Body of pancreas (tissue), 4 donors: ENCODE measurements at places on chromosomes 7 and 10.
A peak's percentile ranks its signal among the peaks of the same experiment; 100 is the strongest.

DNA sequence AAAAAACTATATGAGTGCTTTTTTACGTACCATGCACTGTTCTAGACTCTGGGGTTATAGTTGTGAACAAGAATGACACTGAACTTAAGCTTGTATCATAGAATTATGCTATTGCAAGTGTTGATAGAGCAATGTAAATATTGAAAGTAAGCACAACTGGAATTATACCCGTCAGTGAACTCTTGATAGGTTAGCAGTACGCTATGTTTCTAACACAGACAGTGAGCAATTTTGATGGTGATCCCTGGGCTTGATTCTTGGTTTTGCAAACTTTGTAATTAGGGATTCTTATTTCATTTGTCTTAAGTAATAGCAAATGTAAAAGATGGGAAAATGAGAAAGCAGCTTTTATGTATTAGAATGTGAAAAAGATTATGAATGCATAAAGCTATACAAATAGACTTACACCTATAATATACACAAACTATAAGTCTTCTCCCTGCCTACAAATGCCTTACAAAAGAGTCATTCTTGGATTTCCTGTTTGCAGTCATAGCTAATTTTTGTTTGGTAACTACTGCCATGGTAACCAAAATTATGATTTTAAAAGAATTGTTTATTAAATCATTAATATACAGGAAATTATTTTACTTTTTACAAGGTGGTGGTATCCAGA is 6.7 kb downstream of the TES start:
- H3K36me3 ChIP-seq: no peaks in the 10 kb centered on the region
- H3K27ac ChIP-seq: peak overlapping the region; percentile 14
- no peak for DNase-seq
- no peak overlapping the region for H3K4me3 ChIP-seq

DNA sequence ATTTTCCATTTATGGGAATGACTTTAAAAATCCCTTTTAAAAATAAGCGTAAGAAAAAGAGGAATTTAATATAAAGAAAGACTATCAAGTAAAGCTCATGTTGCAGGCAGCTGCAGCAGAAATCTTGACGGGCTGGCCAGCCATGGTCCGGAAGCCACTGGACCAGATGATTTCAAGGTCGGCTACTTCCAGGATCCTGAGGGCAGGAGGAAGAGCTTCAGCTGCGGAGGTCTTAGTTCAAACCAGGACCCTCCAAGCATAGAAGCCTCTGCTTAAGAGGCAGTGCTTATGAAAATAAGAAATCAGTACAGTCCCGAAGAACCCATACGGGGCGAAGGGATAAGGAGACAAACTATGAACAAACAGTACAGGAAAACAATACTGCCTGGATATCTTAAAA is 220.2 kb upstream of the CELF2 start:
- no peak overlapping the region for H3K4me3 ChIP-seq
- no peaks in the 10 kb centered on the region for H3K4me1 ChIP-seq
- no peaks in the 10 kb centered on the region for H3K36me3 ChIP-seq
- no peaks in the 10 kb centered on the region for H3K27me3 ChIP-seq
- H3K27ac ChIP-seq: no peak overlapping the region
- no peak for DNase-seq

DNA sequence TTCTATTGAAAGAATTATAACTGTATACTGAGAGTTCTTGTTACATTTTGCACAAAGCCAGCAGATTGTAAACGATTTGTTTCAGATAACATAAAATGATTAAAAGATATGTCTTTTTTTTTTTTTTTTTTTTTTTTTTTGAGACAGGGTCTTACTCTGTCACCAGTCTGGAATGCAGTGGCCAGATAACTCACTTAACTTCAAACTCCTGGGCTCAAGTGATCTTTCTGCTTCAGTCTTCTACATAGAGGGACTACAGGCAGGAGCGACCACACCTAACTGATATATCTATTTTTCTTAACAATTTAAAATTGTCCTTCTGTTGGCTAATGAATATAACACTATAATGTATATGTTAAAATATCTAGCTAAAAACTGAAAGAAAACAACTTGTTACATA is 317.3 kb upstream of the CACNA2D1 start:
- H3K27ac ChIP-seq: no peak overlapping the region
- no peak for DNase-seq
- no peak overlapping the region for H3K4me3 ChIP-seq
- H3K27me3 ChIP-seq: no peaks in the 10 kb centered on the region
- H3K4me1 ChIP-seq: no peaks in the 10 kb centered on the region

DNA sequence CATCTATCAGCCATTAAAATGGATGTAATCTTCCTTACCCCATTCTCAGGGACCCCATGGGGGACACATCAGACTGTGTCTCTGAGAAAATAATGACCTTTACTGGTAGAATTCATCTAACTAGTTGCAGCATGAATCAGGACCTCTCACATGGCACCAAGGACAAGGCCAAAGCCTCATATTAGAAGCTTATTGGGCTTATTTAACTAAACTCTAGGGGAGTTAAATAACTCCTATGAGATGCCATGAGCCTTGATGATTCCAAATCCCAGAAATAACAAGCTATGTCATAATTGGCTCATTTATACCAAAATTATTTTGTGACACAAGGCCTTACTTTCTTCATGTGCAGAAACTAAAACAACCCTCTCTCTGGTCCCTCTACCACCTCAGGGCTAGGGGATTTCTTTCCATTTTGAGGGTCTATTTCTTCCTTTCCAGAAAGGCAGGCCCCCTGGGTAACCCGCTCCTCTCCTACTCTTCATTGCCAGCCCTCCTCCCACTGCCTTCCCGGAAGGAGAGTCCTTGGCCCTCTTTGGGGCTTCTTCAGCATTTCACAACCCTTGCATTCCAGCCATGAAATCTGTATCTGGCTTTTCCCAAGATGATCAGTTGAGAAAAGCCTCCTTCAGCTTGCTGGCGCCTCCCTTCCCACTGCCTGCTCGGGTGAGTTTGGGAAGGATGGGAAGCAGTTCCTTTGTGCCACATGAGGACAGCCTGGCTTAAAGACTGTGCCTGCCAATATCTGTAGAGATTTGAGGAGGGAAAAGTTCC is 41.8 kb upstream of the TRIM8 start:
- no peaks in the 10 kb centered on the region for H3K4me1 ChIP-seq
- peak overlapping the region; percentile 39 for H3K27ac ChIP-seq
- H3K4me3 ChIP-seq: no peak overlapping the region
- no peak for DNase-seq
- no peaks in the 10 kb centered on the region for H3K27me3 ChIP-seq
- peaks cover 6% of the 10 kb centered on the region for H3K36me3 ChIP-seq

DNA sequence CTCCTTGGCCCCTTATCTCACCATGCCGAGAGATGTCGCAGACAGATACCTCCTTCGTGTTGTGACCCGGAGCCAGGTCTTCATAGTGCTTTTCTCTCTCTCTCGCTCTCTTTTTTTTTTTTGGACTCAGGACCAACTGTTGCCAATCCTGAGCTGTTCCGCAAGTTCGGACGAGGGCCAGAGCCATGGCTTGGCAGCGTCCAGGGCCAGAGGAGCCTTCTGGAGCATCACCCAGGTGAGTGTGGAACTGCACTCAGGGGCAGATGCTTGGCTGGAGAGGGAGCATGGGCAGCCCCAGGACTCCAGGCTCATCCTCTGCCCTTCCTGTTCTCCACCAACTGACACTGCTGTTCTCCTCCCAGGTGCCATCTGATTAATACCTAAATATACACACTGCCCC is 7.8 kb downstream of the ZNF862 start:
- H3K27ac ChIP-seq: no peak overlapping the region
- H3K4me3 ChIP-seq: no peak overlapping the region
- H3K36me3 ChIP-seq: no peaks in the 10 kb centered on the region
- H3K4me1 ChIP-seq: no peaks in the 10 kb centered on the region
- DNase-seq: no peak

GRCh38 chr10:10642751-10643150 is 374.9 kb upstream of the CELF2 start:
- H3K27me3 ChIP-seq: no peaks in the 10 kb centered on the region
- H3K4me3 ChIP-seq: no peak overlapping the region
- peak; percentile 43 for DNase-seq
- H3K27ac ChIP-seq: no peak overlapping the region
- no peaks in the 10 kb centered on the region for H3K36me3 ChIP-seq

GRCh38 chr10:55820478-55820877 is 540.6 kb downstream of the ZWINT start:
- no peaks in the 10 kb centered on the region for H3K27me3 ChIP-seq
- no peaks in the 10 kb centered on the region for H3K4me1 ChIP-seq
- no peak overlapping the region for H3K4me3 ChIP-seq
- DNase-seq: no peak
- H3K27ac ChIP-seq: no peak overlapping the region

GRCh38 chr10:79133416-79133815 is 64.7 kb downstream of the ZMIZ1 start:
- H3K36me3 ChIP-seq: no peaks in the 10 kb centered on the region
- H3K27ac ChIP-seq: no peak overlapping the region
- no peak for DNase-seq
- H3K27me3 ChIP-seq: no peaks in the 10 kb centered on the region
- H3K4me1 ChIP-seq: peaks cover 67% of the 10 kb centered on the region
- H3K4me3 ChIP-seq: no peak overlapping the region

GRCh38 chr7:14071045-14071444 is 81.6 kb upstream of the ETV1 start:
- no peak for DNase-seq
- H3K27ac ChIP-seq: no peak overlapping the region
- H3K4me3 ChIP-seq: no peak overlapping the region
- H3K27me3 ChIP-seq: no peaks in the 10 kb centered on the region

DNA sequence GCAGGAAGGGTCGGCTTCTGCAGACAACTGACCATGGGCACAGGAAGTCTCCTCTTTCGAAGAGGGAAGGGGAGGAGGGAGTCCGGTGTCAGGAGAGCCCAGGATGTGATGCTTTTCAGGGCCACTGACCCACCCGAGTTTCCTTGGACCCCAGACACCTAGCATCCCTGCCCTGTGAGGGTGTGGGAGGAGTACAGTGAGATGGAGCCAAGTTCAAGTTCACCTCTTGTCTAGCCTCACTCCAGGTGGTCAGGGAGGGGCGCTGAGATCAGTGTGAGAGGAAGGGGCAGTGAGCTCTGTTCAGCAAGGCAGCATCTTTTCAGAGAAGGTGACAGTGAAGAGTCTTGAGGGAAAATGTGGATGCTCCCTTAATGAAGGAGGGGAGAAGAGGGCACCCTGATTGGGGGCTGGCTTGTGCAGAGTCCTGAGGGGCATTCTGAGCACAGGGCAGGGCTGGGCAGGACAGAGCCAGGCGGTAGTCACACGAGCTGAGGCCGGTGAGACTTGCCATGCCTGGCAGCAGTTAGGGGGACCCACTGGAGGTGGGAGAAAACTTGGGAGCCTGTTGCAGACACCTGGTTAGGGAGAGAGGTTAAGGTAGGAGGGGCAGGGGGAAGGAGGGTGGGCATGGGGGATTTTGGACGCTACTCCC is 49.7 kb downstream of the ADCY1 start:
- no peak overlapping the region for H3K4me3 ChIP-seq
- no peaks in the 10 kb centered on the region for H3K36me3 ChIP-seq
- H3K27ac ChIP-seq: no peak overlapping the region
- no peaks in the 10 kb centered on the region for H3K27me3 ChIP-seq
- DNase-seq: no peak

DNA sequence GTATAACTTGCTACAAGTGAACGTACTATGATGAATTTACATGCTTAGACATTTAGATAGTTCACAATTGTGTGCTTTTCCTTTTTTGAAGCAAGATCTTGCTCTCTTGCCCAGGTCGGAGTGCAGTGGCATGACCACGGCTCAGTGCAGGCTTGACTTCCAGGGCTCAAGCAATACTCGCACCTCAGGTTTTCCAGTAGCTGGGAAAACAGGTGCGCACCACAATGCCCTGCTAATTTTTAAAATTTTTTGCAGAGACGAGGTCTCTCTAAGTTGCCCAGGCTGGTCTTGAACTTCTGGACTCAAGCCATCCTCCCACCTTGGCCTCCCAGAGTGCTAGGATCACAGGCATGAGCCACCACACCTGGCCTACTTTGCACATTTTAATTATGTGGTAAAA is 1.8 kb downstream of the GPR15LG start:
- DNase-seq: no peak
- H3K27ac ChIP-seq: no peak overlapping the region
- H3K4me3 ChIP-seq: no peak overlapping the region
- H3K27me3 ChIP-seq: no peaks in the 10 kb centered on the region
- no peaks in the 10 kb centered on the region for H3K4me1 ChIP-seq
- H3K36me3 ChIP-seq: no peaks in the 10 kb centered on the region

DNA sequence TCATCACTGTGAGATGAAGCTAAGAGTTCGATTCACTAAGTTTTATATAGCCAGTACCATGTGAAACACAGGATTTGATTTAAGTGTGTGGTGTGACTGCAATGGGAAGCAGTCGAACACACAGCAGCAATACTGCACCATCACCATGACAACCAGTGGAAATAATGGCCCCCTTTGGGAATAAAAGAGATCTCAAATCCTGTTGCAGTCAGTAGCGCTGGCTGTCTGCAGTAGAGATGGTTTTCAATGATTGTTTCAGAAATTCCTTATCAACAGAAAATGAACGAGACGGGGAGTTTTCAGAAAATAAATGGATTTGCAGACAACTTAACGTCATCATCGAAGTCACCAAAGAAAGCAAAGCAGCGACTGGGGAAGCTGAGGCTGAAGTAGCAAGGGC is 91.0 kb downstream of the PTPRE start:
- no peak overlapping the region for H3K27ac ChIP-seq
- H3K4me3 ChIP-seq: no peak overlapping the region
- no peaks in the 10 kb centered on the region for H3K4me1 ChIP-seq
- no peak for DNase-seq
- H3K27me3 ChIP-seq: no peaks in the 10 kb centered on the region

DNA sequence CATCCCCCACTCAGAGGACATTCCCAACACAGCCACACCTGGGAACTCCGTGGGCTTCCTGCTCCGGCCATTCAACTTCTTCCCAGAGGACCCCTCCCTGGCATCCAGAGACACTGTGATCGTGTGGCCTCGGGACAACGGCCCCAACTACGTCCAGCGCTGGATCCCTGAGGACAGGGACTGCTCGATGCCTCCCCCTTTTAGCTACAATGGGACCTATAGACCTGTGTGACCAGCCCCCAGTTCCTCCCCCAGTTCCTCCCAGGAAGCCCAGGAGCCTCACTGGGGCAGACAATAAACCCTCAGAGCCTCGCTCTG is 8.6 kb downstream of the AOC1 start:
- no peaks in the 10 kb centered on the region for H3K27me3 ChIP-seq
- no peaks in the 10 kb centered on the region for H3K4me1 ChIP-seq
- no peaks in the 10 kb centered on the region for H3K36me3 ChIP-seq
- H3K27ac ChIP-seq: no peak overlapping the region

DNA sequence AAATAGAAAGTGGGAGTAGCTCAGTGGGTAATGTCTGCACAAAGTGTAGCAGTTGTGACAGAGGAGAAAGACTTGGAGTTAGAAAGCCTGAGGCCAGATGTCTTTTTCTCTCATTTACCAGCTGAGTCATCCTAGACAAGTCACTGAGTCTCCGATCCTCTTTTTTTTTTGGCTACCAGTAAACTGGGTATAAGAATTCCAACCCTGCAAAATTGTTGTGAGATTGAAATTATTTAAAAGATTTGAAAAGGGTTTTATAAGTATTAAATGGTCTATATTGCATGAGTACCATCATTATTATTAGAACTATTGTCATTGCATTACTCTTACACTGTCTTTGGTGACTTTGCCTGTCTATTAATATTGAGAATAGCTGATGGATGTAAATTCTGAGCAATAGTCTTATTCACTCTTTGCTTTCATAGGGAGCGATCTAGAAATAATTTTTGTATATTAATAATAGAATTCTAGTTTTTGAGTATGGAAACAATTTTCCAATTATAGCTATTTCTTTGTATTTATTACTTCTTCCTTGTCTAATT is 74.0 kb downstream of the ARID5B start:
- H3K27ac ChIP-seq: no peak overlapping the region
- no peak for DNase-seq
- no peaks in the 10 kb centered on the region for H3K36me3 ChIP-seq
- no peak overlapping the region for H3K4me3 ChIP-seq
- peaks cover 19% of the 10 kb centered on the region for H3K4me1 ChIP-seq
